T-helper 17 cell (primary cell): ENCODE measurements at places on chromosomes 1 and 21.

GRCh38 chr1:2650967-2651645, 18.3 kb upstream of the MMEL1 start:
- no peak for DNase-seq

DNA sequence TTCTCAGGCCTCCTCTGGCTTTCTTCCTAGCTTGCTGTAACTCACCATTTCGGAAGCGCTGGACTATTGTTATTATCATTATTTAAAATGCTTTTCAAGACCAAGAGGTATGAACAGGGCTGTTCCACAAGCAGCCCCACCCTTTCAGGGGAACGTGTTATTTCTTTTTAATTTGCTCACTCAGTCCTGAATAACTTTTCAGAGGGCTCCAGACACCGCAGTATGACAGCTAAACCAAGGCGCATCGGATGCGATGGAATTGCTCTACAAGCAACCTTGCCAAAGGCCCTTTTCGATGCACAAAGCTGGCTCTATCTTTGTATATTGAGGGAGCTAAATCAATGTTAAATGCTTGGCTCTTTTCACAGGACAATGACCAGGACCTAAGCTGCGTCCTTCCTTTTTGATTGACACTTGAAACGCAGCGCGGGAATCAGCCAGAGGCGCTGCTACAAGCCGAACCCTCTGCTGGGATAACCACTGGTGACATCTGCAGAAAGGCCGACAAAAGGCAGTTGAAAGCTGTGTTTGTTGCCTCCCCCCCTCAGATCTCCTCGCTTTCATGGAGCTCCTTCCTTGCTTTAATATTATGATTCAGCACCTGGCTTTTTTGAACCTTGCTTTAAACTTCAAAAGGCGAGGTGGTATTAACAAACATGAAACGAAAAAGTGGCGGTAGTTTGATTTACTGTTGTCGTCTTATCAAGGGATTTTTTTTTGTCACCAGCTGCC, 204.7 kb upstream of the PROX1 start:
- no peak for DNase-seq

DNA sequence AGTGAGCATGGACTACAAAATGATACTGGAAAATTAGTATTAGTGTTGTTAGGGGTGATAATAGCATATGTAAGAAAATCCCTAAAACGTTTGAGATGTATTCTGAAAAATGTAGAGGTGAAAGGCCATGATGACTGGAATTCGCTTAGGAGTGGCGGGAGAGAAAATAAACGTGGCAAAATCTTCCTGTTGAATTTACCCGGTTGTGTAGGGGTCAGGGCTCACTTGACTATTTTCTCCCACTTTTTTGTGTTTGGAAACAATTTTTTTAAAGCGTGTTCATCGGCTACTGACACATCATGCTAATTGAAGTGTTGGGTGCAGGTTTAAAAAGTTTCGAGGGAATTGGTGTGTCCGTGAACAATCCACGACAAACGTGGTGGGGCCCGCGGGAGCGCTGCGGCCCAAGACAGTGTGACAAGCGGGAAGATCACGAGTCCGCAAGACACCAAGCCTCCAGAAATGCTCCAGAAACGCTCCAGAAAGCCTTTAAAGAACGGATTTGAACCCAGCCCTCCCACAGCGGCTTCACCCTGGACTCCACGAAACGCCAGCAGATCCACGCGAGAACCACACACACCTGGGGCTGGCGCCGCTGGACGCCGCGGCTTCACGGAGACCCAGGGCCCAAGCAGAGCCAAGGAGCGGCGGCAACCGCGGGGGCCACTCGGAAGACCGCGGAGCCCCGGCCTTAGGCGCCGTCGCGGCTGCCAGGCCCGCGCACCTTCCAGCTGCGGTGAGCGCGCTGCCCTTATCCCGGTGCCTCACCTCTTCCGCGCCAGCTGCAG, 573 bp downstream of the PSMG1 start:
- no peak for DNase-seq

DNA sequence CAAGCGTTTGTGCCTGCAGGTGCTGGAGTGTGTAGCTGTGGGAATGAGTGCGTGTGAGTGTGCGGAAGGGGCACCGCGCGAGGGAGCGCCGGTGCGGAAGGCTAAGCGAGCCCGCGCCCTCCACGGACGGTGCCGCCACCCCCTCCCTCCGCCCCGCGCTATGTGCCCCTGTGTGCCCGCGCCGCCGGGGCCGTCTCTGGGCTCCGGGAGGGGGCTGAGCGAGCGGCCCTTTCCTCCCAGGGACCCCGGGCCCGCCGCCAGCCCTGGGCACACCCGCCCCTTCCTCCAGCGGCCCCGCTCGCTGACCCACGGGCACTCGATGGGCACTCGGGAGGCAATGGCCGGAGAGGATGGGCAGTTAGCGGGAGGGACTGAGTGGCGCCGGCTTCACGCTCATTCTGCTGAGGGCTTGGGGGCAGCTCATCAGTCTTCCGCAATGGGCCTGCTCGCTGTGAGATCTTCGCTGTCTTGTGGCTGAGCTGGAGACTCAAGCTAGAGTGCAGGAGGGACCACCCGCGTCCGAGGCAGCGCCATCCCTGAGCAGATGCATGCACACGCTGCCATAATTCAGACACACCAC, 8.6 kb upstream of the ADGRB2 start:
- no peak for DNase-seq

DNA sequence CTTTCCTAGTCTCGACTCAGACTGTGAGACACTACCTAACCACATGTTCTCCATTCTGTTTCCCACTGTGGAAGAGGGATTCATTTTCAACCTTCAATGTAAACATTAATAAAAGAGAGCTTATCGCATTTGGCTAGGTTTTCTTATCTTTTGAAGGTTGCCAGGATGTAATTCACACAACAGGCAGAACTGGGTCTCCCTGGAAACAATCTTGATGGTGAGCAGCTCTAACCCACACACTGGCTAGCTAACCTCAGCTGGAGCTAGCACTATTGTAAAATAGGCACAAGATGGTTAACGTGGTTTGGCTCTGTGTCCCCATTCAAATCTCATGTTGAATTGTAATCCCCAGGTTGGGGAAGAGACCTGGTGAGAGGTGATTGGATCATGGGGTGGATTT, 75.1 kb downstream of the ZSCAN20 start:
- DNase-seq = no peak

- DNase-seq = no peak
These were observed 106.4 kb downstream of the KAZN start for GRCh38 chr1:14704846-14705245.

DNA sequence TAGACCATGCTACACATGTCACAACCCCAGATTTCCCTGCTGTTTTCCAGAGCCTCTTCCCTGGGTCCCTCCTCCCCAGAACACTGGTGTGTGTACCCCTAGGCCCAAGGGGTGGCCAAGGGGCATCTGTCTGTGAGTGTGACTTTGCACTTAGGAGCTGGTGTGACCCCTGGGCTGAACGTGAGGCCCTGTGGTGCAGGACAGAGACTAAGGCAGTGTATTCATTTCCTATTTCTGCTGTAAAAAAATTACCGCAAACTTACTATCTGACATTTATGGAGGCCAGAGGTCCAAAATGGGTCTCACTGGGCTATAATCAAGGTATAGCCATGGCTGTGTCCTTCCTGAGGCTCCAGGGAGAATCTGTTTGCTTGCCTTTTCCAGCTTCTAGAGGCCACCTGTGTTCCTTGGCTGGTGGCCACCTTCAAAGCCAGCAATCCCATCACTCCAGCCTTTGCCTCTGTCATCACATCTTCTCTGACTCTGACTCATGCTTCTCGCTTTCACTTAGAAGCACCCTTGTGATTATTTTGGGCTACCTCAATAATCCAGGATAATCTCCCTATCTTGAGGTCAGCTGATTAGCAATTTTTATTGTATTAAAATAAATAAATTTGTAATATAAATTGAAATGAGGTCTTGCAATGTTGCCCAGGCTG, 24.0 kb upstream of the ELOA start:
- DNase-seq = no peak

DNA sequence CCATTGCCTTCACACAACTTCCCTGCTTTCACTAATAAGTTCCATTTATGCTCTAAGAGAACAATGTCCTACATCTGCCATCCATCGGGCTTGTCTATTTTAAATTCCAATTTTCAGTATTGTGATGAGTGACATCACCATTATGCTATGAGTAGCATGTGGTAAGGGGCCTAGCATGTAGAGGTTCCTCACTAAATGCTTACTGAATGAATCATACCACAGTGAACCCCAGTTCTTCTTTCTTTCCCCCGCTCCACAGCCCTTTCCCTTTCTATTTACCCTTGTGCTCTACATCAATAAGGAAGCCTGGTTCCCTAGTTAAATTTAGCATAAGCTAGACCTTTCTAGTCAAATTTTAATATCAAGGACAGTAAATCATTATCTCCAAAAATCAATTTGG, 195.0 kb upstream of the RGS18 start:
- no peak for DNase-seq
